Stimulated activated CD4-positive, alpha-beta T cell treated with anti-CD3 and anti-CD28 coated beads, TNF-alpha, amount 100 ng/mL, for 48 hours (primary cell): ENCODE measurements at places on chromosomes 1 and 21.

DNA sequence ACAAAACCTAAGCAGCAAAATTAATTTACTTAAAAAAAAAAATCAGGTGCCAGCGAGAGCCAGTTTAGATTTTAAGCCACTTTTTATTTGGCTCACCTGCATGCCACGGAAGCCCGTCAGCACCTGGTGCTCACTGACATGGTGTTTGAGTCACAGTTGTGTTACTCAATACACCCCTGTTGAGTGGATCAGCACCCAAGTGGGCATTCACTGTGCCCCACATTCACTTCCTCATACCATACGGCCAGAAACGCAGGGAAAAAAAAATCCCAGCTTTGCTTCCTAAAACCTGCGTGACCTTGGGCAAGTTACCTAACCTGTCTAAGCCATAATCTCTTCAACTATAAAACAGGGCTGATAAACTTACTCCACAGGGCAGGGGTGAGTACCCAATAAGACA lies 42.8 kb upstream of the SIM2 start:
- DNase-seq, result no peak

- DNase-seq, result no peak
Observed at GRCh38 chr1:169019419-169020058, 87.0 kb upstream of the ATP1B1 start.

GRCh38 chr1:60828944-60829343 lies 253.4 kb upstream of the NFIA start:
- DNase-seq, result no peak

DNA sequence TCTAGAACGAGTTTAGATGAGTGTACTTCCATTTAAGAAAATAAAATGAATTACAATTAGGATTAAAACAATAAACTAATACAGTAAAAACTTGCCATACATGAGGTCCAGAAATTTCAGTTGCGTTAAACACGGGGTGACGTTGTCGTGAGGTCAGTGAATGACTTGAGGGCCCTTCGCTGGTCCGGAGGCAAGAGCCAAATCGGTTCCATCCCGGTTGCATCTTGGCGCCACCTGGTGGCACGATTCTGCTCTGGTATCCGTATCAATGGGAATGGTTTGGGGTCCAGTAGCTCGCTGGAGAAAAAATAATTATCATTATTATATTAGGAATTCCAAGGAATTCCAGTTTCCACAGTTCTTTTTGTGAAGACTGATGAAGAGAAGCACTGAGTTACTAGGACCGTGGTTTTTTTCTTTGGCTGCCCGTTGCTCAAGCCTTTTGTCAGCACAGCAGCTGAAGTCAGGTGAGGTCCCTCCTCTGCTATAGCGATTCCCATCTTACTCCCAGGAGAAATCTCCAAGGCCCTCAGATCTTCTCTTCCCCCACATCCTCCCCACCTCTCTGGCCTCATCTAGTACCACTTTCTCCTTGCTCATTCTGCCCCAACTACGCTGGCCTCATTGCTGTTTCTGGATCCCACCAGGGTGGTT lies 161.4 kb downstream of the SLC35F3 start:
- DNase-seq, result peak; percentile 52

GRCh38 chr1:6912518-6912917 lies 127.3 kb downstream of the CAMTA1 start:
- no peak for DNase-seq

- no peak for DNase-seq
Observed at GRCh38 chr1:117662667-117663066, 56.8 kb downstream of the TENT5C start.

GRCh38 chr1:218874313-218874712 lies 299.4 kb upstream of the LYPLAL1 start:
- DNase-seq, result no peak

- no peak for DNase-seq
Observed at GRCh38 chr1:45607404-45608074, 16.3 kb downstream of the CCDC17 start.

DNA sequence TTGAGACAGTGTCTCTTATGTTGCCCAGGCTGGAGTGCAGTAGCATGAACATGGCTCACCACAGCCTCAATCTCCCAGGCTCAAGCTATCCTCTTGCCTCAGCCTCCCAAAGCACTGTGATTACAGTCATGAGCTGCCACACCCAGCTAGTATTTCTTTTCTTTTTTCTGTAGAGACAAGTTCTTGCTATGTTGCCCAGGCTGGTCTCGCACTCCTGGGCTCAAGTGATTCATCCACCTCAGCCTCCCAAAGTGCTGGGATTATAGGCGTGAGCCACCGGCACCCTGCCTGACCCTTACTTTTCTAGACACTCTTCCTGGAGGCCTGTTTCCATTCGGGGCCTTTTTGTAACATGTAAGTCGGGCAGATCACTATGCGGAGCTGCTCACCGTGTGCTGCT lies 30.1 kb upstream of the SRP9 start:
- no peak for DNase-seq

GRCh38 chr21:18245464-18245967 lies 883 bp downstream of the CHODL start:
- DNase-seq, result no peak

DNA sequence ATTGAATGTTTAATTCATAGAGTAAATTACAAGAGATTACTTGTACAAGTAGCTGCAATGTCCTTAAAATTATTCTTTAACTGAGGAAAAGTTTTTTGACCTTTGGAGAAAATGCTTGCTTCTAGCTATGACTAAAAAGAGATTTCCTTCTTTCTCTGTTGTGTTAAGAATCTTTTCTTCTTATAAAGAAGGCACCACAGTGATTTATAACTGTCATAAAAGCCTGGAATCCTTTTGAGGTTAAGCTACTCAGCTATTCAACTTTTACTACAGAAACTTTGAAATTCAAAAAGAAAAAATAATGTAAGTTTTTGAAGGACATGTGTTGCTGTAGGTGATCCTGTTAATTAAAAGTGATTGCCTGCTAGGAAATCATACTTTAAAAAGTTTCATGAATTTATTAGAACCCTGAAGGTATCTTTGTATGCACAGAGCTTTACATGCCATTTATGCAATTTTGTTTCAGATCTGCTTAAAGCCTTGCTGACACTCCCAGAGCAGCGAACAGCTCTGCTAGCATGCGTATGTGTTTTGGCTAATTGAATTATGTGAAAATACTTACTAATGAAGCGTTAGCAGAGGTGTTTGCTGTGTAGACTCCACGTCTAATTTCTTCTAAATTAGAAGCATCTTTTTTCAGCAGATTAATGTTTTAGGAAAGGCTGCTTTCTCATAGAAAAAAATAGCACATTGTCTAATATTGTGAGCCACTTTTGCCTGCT lies 94.7 kb upstream of the SMYD2 start:
- DNase-seq, result no peak

DNA sequence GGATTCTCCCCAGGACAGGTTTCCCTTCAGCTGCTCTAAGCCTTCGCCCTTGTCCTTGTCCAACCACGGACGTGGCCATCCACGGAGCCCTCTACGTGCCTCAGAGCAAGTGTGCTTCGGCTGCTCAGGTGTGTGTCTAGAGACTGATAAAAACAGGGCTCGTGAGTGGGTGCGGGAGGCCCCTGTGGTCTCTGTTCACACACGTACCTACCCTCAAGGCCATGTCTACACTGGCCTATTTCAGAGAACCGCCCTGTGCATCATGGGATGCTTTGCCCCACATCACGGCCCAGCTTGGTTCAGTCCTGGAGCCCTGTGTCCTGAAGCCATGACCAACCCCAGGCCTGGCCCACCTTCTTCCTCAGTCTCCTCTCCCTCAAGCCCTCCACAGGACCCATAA lies 24.6 kb upstream of the RUNX3 start:
- no peak for DNase-seq

- DNase-seq, result no peak
Observed at GRCh38 chr1:233547726-233548125, 66.2 kb upstream of the KCNK1 start.

DNA sequence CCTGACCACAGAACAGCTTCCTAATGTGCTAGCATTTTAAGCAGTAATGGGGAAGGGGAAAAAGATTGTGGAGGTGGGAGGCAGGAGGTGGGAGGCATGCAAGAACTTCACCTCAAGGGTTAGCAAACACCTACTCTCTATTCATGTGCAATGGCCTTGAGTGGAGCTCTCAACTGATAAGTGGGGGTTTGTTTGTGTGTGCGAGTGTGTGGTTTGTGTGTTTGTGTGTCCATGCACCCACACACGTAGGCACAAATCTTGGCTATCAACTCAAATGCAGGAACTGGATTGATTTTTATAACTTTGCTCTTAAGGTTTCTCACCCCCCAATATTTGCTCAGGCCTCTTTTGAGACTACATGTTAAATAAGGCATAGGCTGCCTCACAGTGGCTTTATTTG lies 78.6 kb downstream of the SYT6 start:
- no peak for DNase-seq

GRCh38 chr1:86100401-86100800 lies 56.2 kb downstream of the COL24A1 start:
- no peak for DNase-seq

DNA sequence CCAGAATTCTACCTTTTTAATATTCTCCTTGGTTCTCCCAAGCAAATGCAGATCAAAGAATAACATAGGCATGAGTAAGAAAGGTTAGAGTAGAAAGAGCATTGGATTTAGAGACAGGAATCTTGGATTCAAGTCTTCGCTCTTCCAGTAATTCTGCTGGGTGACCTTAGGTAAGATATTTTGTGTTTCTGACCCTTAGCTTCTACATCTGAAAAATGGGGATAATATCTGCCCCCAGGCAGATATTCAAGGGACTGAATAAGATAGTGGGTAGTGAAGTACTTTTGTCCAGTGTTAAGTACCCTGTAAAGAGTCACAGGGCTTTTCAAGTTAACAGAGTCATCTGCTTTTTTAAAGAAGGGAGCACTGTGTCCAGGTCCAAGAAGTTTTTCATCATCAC lies 70.8 kb downstream of the KDM1A start:
- DNase-seq, result no peak

- no peak for DNase-seq
Observed at GRCh38 chr1:70790232-70790923, 257.2 kb downstream of the PTGER3 start.

GRCh38 chr1:197422993-197423392 lies 154.9 kb downstream of the CRB1 start:
- no peak for DNase-seq

GRCh38 chr1:216566641-216567205 lies 143.5 kb upstream of the USH2A start:
- DNase-seq, result no peak

DNA sequence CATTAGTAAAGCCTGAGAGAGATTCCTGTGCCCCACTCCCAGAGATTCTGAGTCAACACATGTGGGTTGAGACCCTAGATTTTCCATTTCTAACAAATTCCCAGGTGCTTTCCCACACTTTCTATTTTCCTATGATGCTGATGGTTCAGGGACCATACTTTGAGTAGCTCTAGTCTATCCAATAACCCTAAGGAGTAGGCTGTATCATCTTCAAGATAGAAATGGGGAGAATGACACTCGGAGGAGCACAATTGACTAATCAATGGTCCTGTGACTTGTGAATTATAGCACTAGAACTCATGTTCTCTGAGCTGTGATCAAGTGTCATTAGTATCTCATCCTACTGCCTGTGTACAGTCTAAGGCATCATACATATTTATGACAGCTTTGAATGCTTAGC lies 232.9 kb upstream of the B3GALT2 start:
- DNase-seq, result no peak

GRCh38 chr1:33996281-33996680 lies 132.4 kb downstream of the HMGB4 start:
- no peak for DNase-seq

- no peak for DNase-seq
Observed at GRCh38 chr1:211135342-211135950, 1.5 kb upstream of the KCNH1 start.

- no peak for DNase-seq
Observed at GRCh38 chr1:33387625-33388024, 43.3 kb downstream of the PHC2 start.

DNA sequence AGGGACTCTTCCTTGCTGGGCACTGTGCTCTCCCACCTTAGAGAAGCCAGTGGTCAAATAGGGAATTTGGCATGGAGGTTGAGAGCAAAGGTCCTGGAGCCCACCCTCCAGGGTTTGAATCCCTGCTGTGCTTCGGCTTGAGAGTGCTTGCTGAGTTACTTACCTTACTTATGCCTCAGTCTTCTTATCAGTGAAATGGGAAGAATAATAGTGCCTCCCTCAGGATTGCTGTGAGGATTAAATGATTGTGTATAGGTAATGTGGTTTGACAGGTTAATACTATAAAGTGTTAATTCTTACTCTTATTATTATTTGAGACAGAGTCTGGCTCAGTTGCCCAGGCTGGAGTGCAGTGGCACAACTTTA lies 79.2 kb downstream of the HHAT start:
- DNase-seq, result no peak

GRCh38 chr1:51216631-51217030 lies 19.4 kb upstream of the RNF11 start:
- no peak for DNase-seq

GRCh38 chr1:222040121-222040805 lies 298.4 kb upstream of the DUSP10 start:
- no peak for DNase-seq
